ENCODE measurements at places on chromosomes 1 and 21.

DNA sequence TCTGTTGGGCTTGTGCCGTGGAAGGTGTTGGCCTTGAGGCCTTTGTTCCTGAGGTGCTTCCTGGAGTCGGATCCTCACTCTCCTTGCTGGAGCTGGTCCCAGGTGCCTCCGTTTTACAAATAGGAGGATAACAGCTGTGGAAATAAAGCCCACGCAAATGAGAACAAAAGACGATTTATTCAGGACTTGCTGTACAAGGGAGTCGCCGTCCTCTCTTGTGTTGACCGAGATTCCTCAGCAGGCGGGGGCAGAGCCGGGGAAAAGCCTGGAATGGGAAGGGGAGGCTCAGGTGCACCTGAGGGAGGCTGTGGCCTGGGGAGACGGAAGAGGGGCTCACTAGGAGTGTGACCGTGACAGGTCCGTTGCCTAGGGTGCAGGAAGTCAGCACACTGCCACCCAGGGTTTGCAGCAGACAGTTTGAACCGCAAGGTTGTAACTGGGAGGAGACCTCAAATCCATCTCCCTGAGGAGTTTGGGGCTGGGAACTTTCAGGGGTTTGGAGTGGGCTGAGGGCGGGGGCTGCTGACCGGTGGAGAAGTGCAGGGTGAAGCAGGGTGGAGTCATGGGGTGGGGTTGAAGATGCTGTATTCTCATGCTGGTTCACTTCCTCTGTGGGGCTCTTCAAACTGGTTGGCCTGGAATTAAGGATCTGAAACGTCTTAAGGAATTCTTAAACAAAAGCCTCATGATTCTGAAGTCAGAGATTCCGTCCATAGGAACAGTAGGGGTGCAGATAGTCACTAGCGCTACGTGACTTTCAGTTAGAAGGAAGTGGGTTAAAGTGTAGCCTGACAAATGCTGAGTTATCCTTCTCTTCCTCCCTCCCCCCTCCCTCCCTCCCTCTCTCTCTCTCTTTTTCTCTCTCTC, 2.6 kb upstream of the CSTB start:
- DNase-seq: no peak

DNA sequence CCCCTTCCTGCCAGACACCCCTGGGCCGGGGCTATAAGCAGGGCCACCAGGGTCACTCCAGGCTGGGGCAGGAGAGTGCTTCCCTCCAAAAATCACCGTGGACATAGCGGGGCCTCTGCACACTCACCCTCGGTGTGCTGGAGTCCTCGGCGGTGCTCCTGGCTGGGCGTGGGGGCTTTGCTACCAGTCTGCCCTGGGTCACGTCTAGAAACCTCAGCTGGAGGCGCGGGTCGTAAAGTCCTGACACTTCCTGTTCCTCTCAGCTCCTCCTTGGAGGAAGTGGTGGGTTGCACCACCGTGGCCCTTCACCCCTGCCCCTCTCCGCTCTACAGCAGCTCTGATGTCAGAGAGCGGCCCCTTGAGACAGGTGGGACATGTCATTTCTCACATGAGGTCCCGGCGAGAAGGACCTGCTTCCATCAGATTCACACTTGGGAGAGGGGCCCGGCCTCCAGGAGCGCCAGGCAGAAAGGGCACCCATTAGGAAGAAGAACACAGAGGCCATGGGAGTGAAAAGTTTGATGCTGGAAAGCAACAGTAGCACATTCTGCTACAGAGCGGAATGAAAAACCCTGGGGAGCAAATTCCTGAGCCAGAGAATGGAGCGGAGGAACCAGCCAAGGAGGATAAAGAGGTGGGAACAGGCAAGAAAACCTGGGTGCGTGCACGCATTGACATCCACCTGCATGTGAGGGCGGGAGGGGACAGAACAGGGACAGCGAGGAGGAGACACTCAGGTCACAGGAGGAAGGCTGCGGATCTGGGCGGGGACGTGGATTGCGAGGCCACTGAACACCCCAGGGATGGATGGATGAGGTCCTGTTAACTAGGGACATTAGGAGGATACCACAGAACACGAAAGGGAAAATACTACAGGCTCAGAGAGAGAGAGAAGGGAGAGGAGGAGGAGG, at the start of gene ITGB2:
TSS of gene ITGB2 (minus strand) at position 206 of the 911 bp plus-strand sequence. CDS start 10,117 bp downstream, outside the sequence.
- DNase-seq: no peak

GRCh38 chr1:51285055-51285454, 45.3 kb downstream of the TTC39A start:
- no peak for DNase-seq

- DNase-seq: no peak
These were observed 803 bp downstream of the COP1 start for GRCh38 chr1:176206006-176206960.

GRCh38 chr1:1021920-1022259, 2.0 kb downstream of the AGRN start:
- DNase-seq: no peak

GRCh38 chr1:109229531-109230127, 15.9 kb downstream of the SARS1 start:
- no peak for DNase-seq

DNA sequence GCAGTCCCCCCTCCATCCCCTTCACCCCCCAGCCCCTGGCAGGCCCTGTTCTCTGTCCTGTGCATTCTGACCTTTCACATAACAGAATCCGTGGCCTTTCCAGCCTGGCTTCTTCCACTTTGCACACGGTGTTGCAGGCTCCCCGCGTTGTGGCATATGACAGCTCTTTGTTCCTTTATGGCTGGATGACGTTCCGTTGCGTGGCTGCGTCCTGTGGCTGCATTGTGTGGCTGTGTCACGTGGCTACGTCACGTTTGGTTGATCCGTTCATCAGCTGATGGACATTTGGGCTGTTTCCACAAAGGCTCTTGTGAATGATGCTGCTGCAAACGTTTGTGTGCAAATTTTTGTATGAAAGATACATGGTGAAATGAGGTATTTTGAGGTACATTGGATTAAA, 53.3 kb downstream of the PDE9A start:
- DNase-seq: no peak

GRCh38 chr1:199644912-199645311, 382.6 kb upstream of the NR5A2 start:
- DNase-seq: no peak

GRCh38 chr1:239458144-239458500, 71.8 kb downstream of the CHRM3 start:
- DNase-seq: no peak

GRCh38 chr1:167249702-167250101, 29.0 kb downstream of the POU2F1 start:
- no peak for DNase-seq

GRCh38 chr21:26079366-26079765, 91.2 kb downstream of the APP start:
- no peak for DNase-seq

DNA sequence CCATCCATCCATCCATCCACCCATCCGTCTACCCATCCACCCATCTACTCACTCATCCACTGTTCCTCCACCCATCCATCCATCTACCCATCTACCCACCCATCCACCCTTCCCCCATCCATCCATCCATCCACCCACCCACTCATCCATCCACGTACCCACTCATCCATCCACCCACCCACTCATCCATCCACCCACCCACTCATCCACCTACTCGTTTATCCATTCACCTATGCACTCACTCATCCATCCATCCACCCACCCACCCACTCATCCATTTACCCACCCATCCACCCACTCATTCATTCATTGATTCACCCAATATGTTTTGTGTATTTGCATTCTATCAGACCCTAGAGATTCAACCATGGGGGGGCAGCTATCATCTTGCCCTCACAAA, 27.2 kb downstream of the TNFRSF8 start:
- no peak for DNase-seq

GRCh38 chr1:231814021-231814420, 187.4 kb downstream of the DISC1 start:
- DNase-seq: no peak

DNA sequence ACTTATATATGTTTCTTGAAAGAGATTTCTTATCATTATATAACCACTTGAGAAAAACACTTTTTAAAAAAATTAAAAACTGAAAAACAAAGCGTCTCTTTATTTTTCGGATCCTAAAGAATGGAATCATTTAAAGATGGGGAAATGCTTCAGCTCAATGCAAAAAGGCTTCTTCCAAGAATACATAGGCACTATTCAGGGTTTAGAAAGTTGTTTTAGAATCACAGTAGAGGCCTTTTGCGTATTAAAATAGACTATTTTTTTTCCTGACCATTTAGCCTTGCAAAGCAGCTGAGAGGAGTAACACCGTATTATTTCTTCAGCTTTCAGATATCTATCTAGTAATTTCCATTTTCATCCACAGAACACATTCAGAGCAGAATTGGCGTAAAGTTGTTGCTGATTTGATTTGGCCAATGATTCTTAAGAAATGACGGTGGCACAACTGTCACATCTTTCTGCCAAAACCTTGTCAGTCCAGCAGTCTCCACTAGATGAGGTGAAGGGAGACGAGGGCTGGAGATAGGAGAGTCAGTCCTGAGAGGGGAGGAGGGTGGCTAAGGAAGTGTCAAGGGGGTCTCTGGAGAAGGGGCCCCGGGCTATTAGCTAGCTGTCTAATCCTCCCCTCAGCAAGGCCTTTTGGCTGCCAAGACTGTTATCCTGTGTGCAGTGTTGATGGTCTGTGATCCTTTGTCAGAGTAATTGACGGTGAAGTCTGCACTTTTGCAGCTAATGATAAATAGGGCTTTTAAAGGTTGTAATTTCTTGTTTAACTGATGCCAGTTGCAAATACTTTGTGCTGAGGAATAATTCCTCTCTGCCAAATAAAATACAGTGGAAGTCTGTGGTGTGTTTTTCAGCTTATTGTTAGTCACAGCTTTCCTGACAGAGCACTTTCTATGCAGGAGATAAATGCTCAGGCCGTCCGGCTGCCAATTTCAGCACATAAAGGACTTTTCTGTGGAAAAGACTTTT, 34.7 kb downstream of the PRRX1 start:
- DNase-seq: no peak

- DNase-seq: no peak
These were observed 208.1 kb downstream of the PRDM2 start for GRCh38 chr1:13908128-13908527.

GRCh38 chr1:186976700-186977099, 148.0 kb downstream of the PLA2G4A start:
- no peak for DNase-seq

DNA sequence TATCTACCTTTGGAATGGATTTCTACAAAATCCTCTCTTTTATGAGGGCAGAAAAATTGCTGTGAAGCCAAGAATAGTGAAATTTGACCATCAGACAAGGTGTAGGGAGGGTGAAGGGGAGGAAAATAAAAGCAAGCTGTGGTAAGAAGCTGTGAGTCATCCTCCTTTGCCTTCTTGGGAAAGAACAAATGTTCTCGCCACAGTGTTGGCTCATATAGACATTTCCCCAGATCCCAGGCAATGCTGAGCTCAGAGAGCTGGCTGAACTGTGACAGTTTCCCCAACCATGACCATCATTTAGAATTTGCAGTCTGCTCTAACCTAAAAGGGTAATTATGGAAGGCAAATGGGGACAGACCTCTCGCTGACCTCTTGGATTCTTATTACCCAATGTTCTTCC, 235.4 kb downstream of the PBX1 start:
- DNase-seq: no peak

DNA sequence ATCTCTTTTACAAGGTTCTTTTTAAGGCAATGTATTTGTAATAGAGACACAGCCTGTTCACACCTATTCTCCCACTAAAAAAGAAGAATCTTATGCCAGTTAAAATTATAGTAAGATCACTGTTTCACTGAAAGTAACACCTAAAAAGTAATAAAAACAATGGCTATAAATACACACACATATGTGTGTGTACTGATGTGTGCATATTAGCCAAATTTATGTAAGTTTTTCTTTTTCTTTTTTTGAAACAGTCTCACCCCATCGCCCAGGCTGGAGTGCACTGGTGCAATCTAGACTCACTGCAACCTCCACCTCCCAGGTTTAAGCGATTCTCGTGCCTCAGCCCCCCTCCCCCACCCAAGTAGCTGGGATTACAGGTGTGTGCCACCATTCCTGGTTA, 56.8 kb upstream of the SLC30A10 start:
- DNase-seq: no peak

Data from T-helper 2 cell (primary cell).